ENCODE measurements at places on chromosomes 1 and 21.
A peak's percentile ranks its signal among the peaks of the same experiment; 100 is the strongest.

DNA sequence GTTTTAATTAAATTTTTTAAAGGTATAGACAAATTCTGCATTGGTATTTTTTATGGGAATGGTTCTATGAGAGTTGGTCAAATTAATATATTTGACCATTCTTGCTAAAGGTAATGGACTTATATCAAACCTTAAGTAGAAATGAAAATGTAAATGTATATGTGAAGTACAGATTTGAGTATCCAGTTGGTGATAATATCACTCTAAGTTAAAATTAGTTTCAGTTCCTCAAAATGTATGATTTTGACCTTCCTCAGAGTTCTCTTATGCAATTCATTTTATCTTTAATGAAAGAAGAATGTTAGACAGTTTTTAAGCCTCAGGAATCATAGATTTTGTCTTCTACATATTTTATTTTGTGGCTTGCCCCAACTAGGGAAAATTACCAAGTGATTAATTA is 1291.5 kb upstream of the B3GALT2 start:
- DNase-seq: no peak

- no peak for DNase-seq
Observed at GRCh38 chr21:25938658-25939395, 204.1 kb downstream of the GABPA start.

DNA sequence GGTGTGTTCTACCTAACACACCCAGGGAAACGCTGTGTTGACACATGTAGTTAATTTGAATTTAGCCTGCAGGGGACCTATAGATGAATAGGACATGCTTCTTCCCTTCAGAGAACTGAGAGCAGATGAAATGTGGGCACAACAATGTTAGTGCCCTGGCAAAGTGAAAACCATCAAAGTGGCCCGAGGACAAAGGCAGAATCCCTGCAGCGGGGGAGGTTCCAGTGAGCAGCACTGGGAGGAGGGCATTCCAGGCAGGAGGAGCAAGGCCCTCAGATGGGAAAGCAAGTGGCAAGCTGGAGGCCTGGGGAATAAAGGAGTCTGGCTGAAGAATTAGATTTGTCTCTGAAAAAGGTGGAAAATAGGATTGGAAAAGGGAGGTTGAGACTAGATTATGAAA is 37.2 kb downstream of the C1orf94 start:
- no peak for DNase-seq

GRCh38 chr1:91699339-91699974 is 186.5 kb downstream of the TGFBR3 start:
- DNase-seq: no peak

DNA sequence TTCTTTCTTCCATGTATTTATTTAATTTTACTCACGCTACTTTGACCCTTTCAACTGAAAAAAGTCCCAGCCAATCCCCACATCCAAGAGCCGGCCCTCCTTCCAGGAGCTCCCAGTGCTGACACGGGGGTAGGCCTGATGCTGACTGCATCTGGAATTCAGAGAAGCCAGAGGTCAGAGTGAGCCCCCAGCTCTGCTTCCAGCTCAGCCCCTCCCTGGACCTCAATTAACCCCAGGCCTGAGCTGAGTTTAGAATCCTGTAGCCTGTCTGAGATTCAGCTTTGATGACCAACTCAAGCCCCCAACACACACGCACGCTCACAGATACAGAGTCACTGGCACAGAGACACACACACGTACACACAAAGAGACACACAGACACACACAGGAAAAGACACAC is 247.9 kb downstream of the NPHP4 start:
- DNase-seq: no peak

- no peak for DNase-seq
Observed at GRCh38 chr1:3067301-3067670, 1.7 kb upstream of the PRDM16 start.

DNA sequence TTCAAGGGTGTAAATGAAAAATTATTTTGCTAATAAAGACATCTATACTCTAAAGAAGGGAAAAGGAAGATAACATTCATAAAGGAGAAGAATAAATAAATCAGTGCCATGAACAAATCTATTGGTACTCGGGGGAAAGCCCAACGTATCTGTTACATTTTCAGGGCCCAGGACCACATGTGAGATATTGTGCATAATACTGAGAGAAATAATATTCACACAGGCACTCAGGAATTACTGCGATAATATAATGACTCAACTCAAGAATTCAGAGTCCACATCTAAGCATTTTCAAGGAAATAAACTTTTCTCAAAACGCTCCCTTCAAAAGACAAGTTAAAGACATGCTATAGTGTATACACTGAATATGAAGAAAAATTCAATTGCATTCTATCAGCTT is 108.8 kb downstream of the SMYD2 start:
- DNase-seq: no peak

DNA sequence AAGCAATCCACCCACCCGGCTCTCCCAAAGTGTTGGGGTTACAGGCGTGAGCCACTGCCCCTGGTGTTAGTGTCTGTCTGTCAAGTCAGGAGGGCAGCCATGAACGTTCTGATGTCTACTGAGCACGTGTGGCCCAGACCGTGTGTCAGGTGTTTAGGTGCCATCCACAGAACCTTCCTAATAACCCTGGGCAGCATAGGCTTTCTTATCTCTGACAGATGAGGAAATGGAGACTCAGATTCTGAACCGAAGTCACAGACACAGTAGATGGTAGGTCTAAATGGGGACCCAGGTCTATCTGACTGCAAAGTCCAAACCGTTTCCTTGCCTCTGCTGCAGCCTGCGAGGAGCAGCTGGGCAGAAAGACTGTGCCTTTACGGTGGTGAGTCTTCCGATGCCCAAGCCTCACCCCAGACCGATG is 622 bp upstream of the IL6R start:
- DNase-seq: no peak

GRCh38 chr1:65002508-65003315 is 36.4 kb upstream of the JAK1 start:
- peak; percentile 33 for DNase-seq

GRCh38 chr1:58997637-58998036 is 213.8 kb upstream of the JUN start:
- DNase-seq: no peak

GRCh38 chr1:165854101-165854845 is 26.9 kb downstream of the UCK2 start:
- no peak for DNase-seq

DNA sequence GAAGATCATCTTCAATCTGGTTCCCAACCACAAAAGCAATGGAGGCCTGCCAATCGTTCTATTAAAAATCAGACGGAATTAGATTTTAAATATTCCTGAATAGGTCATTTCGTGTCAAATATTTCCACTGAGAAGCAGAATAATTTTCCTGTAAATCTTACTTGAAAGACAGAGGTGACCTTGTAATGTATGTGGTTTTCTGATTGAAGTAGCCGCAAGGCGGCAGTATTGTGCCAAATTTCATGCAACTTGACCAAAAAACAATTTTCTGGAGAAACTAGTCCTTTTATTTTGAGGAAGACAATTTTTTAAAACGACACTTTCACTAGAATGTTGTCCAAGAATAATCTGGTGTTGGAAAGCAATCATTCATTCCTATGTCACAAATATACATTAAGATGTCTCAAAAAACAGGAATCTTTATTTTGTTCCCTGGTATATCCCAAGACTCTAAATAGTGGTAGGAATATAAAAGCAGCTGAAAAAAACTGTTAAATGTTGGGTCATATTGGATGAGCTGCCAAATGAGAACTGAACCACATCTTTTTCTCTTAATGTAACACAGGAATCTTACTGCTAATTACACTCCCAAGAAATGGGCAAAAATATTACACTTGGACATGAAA is 33.6 kb downstream of the SPAG17 start:
- DNase-seq: no peak

- no peak for DNase-seq
Observed at GRCh38 chr1:242133351-242133750, 134.5 kb upstream of the MAP1LC3C start.

GRCh38 chr1:193140254-193140653 is 18.4 kb downstream of the CDC73 start:
- DNase-seq: no peak

- no peak for DNase-seq
Observed at GRCh38 chr21:36959020-36959835, 7.2 kb downstream of the HLCS start.

DNA sequence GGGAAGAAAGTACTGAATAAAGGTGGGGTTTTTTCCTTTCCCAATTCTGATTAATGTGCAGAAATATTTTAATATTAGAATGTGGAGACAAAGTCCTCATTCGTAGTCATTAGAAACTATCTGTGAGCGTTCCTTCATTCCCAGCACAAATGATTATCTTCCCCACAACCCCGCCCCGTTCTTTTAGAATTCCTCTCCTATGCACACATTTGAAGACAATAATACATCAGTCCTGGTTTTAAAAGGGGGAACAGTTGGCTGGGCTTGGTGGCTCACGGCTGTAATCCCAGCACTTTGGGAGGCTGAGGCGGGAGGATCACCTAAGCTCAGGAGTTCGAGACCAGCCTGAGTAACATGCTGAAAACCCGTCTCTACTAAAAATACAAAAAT is 876 bp downstream of the ALDH9A1 start:
- DNase-seq: no peak

- DNase-seq: no peak
Observed at GRCh38 chr1:1861339-1861730, 29.6 kb downstream of the GNB1 start.

DNA sequence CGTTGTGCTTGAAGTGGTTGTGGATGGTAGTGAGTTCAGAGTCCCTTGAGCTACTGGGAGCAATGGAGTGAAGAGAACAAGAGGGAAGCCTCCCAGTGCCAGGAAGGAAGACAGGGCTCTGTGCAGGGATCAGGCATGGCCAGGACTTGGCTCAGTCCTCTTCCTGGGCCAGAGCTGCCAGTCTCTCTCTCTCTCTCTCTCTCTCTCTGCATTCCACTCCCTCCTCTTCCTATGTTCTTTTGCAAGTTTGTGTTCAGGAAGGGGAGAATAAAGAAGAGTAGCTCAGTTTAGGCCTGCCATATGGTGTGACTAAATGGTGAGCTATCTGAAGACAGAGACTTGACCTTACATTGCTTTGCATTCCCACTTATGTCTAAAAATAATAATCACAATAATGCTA is 20.5 kb upstream of the RPTN start:
- DNase-seq: no peak

- DNase-seq: no peak
Observed at GRCh38 chr21:26800001-26800400, 45.2 kb downstream of the ADAMTS1 start.

GRCh38 chr1:156797212-156797871 is 19.3 kb downstream of the SH2D2A start:
- no peak for DNase-seq

GRCh38 chr21:38861989-38862683 is 56.4 kb downstream of the ETS2 start:
- no peak for DNase-seq

DNA sequence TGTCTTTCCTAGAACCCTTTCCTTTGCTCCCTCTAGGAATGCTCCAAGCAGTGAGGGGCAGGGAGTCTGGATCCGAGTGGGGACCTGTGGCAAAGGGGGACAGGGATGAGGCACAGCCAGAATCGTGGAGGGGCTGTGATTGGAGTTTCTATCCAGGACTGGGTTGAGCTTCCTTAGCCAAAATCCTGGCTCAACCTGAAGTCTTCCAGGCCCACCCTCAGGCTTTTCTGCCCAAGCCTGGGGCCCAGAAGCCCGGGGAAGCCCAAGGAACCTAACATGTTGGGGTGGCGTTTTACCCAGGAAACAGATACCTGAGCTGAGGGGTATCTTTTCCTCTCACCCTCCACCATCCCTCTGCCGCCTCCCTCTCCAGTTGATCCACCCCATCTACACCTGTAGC is 5.4 kb downstream of the MYOG start:
- no peak for DNase-seq

- no peak for DNase-seq
Observed at GRCh38 chr1:191895462-191896058, 262.7 kb upstream of the RGS18 start.

DNA sequence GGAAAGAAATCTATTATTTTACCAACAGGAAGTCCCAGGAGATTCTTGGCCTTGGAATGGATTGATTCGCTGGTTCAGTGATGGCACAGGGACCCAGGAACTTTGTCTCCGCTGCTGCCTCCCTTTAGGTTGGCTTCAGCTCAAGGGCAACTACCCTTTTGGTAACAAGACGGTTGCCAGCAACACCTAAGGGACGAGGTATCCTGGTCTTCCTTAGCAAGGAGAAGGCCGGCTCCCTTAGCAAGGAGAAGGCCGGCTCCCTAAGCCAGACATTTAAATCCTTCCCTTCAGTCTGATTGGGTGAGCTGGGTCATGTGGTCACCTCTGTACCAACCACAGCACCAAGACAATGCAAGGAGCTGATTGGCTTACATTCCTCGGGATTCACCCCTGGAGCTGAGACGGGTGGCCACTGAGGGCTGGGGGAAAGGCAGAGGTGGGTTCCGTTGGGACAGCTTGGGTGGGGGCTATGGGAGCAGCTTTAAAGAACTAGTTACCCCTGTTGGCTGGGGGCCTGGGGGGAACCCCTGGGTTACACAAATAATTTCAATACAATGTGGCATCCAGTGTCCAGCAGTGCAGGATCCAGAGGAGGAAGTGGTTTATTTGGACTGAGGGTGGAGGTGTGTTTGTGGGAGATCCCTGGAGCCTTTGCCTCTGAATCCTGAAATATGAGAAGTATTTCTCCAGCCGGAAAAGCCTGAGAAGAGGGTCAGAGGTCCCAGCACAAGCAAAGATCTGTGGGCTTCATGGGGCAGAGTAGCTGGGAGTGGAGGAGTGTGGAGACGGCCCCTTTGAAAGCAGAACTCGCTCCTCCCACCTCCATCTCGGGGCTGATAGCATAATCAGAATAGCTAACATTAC is 20.7 kb upstream of the CLIC4 start:
- DNase-seq: no peak

- no peak for DNase-seq
Observed at GRCh38 chr1:110235834-110236682, 25.9 kb downstream of the KCNC4 start.

GRCh38 chr1:81414488-81415015 is 386.2 kb upstream of the ADGRL2 start:
- DNase-seq: peak; percentile 30

GRCh38 chr1:184930232-184930631 is 44.1 kb downstream of the NIBAN1 start:
- DNase-seq: no peak

- no peak for DNase-seq
Observed at GRCh38 chr1:159214149-159214760, 9.6 kb downstream of the ACKR1 start.

GRCh38 chr1:71930511-71930910 is 351.8 kb downstream of the NEGR1 start:
- DNase-seq: no peak

- DNase-seq: no peak
Observed at GRCh38 chr21:33039536-33039935, 13.8 kb downstream of the OLIG2 start.

DNA sequence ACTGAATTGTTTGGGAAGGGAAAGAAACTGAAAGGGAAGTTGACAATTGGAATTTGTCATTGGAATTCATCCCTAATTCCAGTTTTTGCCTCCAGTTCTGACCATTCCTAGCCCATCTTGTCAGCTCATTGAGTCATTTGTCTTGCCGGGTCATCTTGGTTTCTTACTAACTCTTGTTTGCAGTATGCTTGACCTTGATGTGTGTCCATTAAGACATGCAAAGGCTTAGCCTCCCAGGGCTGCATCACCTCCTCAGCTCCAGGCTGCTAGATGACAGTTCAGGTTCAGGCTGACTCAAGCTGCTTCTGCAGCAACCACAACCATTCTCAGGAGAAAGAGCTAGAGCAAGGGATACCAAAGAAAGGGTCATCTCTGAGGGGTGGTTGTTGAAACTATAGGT is 151.3 kb upstream of the PTGFR start:
- no peak for DNase-seq
